ENCODE measurements at places on chromosomes 5 and 9.

- DNase-seq: no peak
These were observed 28.4 kb downstream of the VCP start for GRCh38 chr9:35044071-35044470.

DNA sequence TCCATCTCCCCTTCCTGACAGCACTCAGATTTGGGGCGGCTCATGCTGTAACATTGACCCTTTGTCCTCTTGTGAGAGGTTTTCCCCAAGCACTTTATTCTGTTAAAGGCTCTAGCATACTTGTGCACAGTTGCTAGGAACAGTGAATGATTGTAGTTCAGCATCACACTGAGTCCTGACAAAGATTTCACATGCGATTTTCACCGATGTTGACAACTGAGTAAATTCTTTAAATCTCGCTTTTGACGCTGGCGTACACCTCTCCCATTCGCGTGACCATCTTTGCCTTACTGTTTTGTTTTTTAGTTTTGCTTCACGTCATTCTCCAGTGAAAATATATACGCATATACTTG, 780 bp downstream of the CDC37L1 start:
- DNase-seq: no peak

GRCh38 chr5:74194196-74194595, 446.3 kb downstream of the ENC1 start:
- DNase-seq: no peak

- DNase-seq: no peak
These were observed 31.0 kb downstream of the CAMK4 start for GRCh38 chr5:111255169-111255568.

- DNase-seq: no peak
These were observed 302.2 kb upstream of the SMARCA2 start for GRCh38 chr9:1712861-1713450.

DNA sequence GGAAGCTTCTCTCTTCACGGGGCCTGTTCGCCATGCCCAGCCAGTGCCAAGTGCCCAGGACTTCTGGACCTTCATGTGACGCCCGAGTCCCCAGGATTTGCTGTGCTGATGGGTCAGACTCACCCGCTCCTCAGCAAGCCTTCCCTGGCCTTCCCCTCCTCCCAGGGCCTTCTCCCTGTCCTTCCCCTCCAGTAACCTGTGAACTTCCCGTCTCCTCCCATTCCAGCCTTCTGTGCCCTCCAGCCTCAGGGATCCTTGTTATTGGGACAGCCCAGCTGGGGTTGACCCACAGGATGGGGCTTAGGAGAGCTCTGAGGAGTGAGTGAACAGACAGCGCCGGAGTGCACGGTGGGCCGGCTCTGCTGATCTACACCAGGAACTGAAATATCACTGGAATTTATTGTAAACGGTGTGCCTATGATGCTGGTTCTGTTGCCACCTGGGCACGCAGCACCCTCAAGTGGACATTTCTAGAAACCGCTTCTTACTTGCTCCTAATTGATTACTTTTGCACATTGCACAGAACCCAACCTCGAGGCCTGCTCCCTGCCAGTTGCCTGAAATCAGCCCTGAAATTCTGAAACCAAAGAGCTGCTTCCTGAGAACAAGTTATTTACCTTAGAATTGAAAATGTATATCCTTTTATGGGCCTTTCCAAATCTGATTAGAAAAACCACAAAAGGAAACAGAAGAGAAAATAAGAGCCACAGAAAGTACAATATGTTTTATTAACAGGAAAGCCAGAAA, 1.5 kb downstream of the SPAAR start:
- DNase-seq: no peak

GRCh38 chr5:166910995-166911394, 1380.5 kb upstream of the WWC1 start:
- DNase-seq: no peak

- DNase-seq: no peak
These were observed 135.6 kb downstream of the LIFR start for GRCh38 chr5:38420691-38421390.

DNA sequence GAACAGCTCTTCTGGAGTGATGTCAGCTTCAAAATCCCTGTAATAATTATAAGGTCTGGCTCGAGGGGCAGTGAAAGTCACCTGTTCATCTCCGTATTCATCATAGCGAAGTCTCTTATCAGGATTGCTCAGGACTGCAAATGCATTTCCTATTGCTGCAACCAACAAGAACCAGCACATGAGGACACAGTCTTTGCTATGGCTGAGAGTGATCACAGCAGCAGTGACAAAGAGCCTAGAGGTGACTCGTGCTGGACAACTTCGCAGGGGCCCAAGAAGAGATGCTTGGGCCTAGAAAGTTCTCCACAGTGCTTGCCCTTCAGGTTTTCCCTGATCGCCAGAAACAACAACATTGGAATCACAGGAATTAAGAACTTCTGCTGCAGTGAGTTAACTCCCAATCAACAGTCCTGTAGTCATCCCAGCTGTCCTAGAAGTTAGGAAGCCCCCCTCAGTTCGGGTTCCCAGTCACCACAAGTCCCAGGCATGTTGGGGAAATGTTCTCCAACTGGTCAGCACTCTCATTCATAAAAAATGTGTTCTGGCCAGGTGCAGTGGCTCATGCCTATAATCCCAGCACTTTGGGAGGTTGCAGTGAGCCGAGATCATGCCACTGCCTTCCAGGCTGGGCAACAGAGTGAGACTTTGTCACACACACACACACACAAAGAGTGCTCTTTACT, 13.0 kb downstream of the DNAJC18 start:
- no peak for DNase-seq

- DNase-seq: no peak
These were observed 204.8 kb downstream of the HCN1 start for GRCh38 chr5:45491368-45491767.

GRCh38 chr9:21854594-21854993, 52.2 kb downstream of the MTAP start:
- DNase-seq: no peak

- DNase-seq: no peak
These were observed 51.5 kb upstream of the MAP3K1 start for GRCh38 chr5:56763711-56764466.

GRCh38 chr5:178069909-178070308, 43.4 kb upstream of the N4BP3 start:
- no peak for DNase-seq

- DNase-seq: no peak
These were observed 50.5 kb upstream of the RFX3 start for GRCh38 chr9:3576328-3576727.

DNA sequence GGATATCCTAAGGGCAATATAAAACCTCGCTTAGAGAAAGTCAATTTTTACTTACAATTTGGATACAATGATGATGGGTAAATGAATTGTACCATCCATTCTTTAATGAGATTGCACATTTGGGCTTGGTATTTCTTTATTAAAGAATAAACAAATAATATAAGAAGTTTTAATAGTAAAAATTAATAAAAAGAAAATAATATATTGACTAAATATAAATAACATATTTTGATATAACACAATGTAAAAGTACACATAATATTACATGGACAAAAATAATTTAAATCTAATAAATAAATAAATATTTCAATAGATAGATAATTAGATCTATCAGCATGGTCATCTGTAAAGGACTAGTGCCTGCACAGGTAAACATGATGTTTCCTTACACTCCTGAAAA, 944 bp downstream of the IFNA21 start:
- DNase-seq: no peak

GRCh38 chr9:378263-378662, 163.6 kb downstream of the DOCK8 start:
- no peak for DNase-seq

GRCh38 chr9:20376731-20377375, 245.4 kb downstream of the MLLT3 start:
- DNase-seq: no peak

DNA sequence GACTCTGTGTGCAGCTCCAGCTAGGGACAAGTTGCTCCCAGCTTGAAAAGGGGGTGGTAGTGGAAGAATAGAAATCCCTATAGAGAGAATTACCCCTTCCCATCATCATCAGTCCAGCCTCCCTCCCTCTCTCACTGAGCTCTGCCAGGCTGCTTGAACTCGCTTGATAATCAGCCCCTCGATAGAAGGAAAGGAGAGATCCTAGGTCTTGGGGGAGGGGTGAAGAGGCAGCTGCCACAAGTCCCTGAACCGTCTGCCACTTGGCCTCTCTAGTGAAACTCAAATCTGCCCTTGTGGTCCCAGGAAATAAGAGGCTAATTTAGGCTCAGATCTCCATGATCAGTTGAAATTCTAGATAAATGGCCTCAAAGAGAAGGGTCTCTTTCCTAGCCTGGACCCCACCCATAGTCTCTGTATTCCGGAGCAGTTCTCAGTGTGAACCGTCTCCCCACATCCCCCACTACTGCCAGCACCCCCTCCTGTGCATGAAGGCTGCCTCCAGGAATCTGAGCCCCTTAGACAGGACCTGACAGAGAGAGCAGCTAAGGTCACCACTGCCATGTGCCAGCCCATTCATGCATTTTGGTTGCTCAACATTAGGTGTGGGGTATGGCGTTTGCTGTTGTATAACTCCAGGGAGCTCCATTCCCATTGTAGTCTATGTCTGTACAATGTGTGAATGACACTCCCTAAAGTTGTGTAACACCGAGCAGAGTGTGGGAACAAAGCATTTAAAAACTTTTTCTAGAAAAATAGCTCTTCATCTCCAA, 5.5 kb downstream of the DNAJB5 start:
- no peak for DNase-seq

DNA sequence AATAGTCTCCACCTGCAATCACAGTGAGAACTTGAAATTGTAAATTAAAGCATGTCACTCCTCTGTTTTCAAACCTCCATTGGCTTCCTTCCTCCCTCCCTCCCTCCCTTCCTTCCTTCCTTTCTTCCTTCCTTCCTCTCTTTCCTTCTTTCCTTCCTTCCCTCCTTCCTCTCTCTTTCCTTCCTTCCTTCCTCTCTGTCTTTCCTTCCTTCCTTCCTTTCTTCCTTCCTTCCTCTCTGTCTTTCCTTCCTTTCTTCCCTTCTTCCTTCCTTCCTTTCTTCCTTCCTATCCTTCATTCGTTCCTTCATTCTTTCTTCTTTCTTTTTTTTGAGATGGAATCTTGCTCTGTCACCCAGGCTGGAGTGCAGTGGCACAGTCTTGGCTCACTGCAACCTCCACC, 595.0 kb upstream of the ZNF608 start:
- DNase-seq: no peak

DNA sequence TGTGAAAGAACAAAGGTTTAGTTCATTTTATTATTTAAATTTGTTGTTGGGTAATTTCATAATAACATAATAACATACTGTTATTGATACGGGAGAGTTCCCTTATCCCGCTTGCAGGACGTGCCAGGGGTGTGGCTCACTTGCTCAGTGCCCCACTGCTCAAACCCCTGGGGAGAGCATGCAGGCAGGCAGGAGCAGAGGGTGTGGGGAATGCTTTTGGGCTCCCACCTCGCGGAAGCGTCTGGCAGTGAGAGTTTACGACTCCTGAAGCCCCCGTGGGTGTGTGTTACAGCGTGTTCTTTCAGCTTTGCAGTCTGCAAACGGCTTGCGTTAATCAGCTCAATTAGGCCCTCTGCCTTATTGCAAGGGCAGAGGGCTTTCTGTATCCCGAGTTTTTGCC, 675.9 kb downstream of the SEMA5A start:
- no peak for DNase-seq

DNA sequence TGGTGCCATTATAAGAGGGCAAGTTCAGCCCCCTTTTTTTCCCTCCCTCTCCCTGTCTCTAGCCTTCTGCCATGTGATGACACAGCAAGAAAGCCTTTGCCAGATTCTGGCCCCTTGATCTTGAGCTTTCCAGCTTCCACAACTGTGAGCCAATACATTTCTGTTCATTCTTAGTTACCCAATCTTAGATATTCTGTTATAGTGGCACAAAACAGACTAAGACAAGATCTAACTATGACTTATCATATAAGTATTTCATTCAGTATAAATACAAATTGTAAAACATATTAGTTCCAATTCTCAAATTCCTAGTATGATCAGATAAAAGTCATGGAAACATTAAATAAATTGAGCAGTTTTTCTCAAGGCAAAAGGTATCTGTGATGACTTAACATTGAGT, 276.3 kb downstream of the COX7C start:
- DNase-seq: no peak

DNA sequence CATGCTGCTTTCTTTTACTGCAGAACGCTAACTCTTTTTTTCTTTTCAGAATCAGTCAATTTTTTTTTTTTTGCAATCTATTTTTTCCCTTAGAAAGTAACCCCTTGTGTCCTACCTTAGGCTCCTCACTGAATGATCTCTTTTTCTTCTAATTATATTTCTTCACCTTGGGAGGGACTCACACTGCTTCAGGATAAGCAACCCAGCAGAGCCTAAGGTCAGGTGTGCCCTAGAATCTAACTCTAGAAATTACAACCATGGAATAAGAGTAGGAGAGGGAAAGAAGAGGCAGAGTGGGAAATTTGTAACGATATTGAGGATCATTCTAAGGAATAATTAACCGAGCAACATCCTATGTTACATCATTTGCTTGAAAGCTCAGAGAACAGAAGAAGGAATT, 564.0 kb upstream of the MEF2C start:
- DNase-seq: no peak

DNA sequence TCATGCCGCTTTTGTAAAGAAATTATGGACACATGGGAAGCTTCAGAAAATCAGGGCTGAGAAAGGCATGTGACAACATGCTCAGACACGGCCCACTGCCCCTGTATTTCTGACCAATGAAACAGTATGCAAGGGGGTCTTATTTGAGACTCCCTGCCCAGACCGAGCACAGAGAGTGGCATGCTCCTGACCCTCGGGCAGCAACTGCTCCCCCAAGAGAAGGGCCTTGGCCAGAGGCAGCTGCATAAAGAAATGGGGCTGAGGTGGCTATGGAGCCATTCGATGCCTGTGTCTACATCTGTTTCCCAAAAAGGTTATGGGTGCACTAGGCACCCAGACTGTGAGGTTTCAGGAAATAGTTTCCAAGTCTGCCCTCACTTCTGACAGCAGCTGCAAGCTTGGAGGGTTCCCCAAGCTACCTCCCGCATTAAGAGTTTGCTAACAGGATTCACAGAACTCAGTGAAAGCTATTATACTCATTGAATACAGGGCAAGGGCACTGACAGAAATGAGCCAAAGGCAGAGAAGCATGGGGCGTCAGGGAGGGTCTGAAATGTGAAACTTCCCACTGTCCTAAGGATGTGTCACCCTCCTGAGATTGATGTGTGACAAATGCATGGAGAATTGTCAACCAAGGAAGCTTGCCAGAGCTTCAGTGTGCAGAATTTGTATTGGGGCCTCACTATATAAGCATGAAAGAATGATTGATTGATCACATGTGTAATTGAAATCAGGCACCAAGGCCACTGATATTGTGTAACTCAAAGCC, 94.3 kb downstream of the DAP start:
- DNase-seq: no peak

GRCh38 chr5:115072266-115073064, 97.2 kb downstream of the TRIM36 start:
- no peak for DNase-seq

All from stimulated activated CD4-positive, alpha-beta T cell treated with anti-CD3 and anti-CD28 coated beads, TNF-alpha, amount 100 ng/mL, for 1 hour (primary cell).